ENCODE measurements at places on chromosomes 4 and X.

DNA sequence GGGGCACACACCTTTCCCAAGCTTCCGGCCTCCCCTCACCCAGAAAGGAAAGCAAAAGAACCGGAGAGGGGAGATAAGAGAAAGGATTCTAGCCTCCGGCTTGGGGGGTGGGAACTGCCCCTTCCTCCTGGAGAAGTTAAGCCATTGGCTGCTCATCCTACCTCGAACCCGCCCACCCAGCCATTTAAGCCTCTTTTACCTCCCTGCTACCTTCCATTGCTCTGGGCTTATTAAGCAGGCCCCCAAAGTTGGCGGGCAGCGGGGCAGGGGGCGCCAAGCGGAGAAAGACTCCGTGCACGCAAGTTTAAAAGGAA lies 2.3 kb downstream of the MAML3 start:
- H3K27me3 ChIP-seq: peaks cover 8% of the 10 kb centered on the region
- peaks cover 34% of the 10 kb centered on the region for H3K4me1 ChIP-seq
- H3K36me3 ChIP-seq: no peaks in the 10 kb centered on the region
- H3K27ac ChIP-seq: peak overlapping the region; percentile 88
- no peak for DNase-seq

GRCh38 chr4:25065431-25065858 lies 34.7 kb upstream of the LGI2 start:
- no peaks in the 10 kb centered on the region for H3K4me1 ChIP-seq
- H3K27me3 ChIP-seq: peaks cover 6% of the 10 kb centered on the region
- DNase-seq: no peak
- H3K36me3 ChIP-seq: no peaks in the 10 kb centered on the region
- H3K27ac ChIP-seq: no peak overlapping the region

DNA sequence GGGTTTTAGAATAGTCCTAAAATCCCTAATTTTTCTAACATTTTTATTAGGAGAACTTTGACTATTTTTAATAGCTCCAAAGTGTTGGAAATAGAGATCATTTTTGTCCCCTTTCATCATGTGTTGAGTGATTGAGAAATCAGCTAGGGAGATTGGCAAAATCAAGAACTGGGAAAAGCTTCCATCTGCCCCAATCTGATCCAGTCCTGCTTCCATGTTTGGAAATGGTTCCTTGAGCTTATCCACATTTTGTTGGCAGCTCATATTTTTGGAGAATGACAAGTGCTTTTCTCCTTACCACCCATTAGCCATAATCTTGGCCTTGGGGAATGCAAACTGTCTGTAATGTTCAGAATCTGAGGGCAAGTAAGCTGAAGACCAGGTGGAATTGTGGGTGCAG lies 73.9 kb downstream of the SYNPO2 start:
- H3K27me3 ChIP-seq: peaks cover 3% of the 10 kb centered on the region
- no peak for DNase-seq
- no peaks in the 10 kb centered on the region for H3K4me1 ChIP-seq

DNA sequence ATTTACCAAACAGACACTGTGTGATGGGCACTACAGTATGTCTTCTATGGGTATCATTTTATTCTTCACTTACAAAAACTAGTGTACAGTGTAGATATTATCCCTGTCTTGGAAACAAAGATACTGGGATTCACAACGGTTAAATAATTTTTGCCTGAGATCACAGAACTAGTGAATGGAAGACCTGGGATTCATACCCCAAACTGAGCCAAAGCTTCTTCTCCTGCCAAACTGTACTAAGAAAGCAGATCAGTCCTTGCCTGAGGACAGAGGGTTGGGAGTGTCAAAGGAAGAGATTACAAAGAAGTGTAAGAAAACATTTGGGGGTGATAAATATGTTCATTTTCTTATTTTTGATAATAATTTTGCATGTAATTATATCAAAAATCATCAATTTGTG lies 43.1 kb downstream of the PPA2 start:
- H3K4me3 ChIP-seq: no peak overlapping the region
- no peak for DNase-seq
- H3K4me1 ChIP-seq: no peaks in the 10 kb centered on the region
- no peaks in the 10 kb centered on the region for H3K27me3 ChIP-seq
- peaks cover 73% of the 10 kb centered on the region for H3K36me3 ChIP-seq
